Suppressor macrophage treated with lipopolysaccharide for 1 hour (primary cell): ENCODE measurements at places on chromosomes 4 and X.

DNA sequence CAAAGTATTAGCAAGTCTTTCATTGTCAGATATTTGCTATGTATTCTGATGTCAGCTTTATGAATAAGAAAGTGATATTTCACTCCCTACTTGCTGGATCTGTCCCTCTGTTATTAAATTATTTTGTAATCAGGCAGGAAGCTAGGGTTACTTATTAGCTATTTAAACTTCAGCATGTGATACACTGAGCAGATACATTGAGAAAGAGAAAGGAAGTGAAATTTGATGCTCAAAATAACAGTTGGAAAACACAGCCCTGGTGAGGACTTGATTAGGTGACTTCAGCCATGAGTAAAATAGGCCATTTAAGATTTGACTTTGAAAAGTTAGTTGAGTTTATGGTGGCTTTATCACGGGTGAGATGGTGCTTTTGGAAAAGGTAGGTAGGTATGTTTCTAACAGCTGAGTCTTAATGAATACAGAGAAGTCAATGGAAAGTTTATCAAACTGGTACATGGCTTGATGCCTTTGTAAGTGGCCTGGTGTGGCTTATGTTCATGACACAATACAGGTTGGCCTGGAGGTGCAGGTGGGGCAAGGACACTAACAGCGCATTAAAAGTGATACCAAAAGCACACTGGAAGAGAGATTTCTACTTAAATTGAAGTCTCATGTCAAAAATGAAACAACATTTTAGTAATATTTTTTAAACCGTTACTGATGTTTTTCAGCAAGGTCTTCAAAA, 321.2 kb upstream of the SPOCK3 start:
- no peak for DNase-seq

- DNase-seq, result peak; percentile 59
Observed at GRCh38 chrX:80812176-80812575, 2.5 kb upstream of the BRWD3 start.

DNA sequence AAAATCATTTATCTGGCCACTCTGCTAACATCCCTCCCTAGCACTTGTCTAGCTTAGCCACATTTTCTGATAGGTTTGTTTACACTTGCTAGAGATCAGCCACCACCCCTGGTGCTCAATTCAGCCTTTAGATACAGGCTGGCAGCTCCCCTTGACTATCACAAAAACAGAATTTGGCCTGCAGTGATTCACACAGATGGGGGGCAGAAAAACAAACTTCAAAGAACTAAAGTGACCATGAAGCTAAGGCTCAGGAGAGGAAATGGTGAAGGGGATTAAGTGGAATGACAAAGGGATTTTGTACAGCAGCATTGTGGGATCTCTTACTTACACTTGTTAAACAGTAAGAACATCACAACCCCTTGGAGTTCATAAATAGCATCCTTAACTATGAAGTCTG, 1718.0 kb upstream of the PCDH7 start:
- DNase-seq, result no peak

DNA sequence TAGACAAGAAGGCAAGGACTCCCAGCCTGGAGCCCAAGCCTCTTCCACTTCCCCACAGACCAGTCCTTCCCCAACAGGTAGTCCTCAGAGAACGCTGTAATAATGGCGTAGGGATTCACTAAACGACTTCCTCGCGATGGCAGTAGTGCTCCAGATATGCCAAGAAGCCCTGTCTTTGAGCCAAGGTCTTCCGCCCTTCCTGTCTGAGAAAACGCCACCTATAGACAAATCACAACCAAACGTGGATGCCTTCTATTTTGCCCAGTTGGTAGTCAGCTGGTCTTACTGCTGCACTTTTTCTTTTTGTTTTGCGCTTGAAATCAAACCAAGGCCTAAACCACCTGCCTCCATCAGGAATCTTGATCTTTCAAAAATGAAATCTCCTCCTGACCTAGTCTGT, 203.3 kb downstream of the OR13H1 start:
- no peak for DNase-seq

DNA sequence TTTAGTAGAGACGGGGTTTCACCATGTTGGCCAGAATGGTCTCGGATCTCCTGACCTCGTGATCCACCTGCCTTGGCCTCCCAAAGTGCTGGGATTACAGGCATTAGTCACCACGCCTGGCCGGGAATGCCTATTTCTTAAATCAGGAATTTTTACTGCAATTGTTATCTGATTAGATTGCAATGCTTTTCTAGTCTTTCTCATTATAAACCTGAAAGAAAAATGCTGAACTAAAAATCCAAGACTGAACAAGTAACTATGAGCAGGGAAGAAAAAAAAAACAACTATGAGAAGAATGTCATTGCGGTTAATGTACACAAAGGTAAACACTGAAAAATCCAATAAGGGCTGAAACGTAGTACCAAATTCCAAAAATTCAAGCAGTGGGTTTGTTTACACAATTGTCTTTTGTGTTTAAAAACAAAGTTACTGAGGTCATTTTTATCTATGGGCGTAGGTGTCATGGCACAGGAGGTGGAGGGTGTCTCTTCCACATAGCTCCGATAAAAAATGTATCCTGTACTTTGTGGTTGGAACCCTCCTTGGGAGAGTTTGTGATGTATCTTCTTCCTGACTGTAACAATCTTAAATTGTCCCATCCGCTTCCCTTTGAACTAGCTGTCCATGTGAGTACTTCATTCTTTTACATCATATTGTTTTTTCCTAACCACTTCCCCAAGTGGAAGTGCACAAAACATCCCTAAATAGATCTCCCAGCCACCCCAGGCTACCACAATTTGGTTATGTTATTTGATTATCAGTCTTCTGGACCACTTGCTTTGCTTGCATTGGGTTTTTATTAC, 11.1 kb upstream of the TMEM156 start:
- peak; percentile 77 for DNase-seq

- no peak for DNase-seq
Observed at GRCh38 chr4:106985830-106986229, 50.3 kb downstream of the DKK2 start.

GRCh38 chr4:156754832-156755570, 216.6 kb downstream of the PDGFC start:
- DNase-seq, result no peak
